ENCODE measurements at places on chromosomes 12 and 14. TPM values are rescaled to one million over a fixed set of nuclear protein-coding genes. Genes with fewer than 3 reads are reported as not detected.

The ABHD4 gene
- polyA plus RNA-seq = 9.7 TPM

The ABHD12B gene
- polyA plus RNA-seq = not detected

The ASB8 gene
- polyA plus RNA-seq = 88.7 TPM

The TCL1B gene
- polyA plus RNA-seq = 30.7 TPM

The ERC1 gene
- polyA plus RNA-seq = 18.1 TPM

The RDH5 gene
- not detected for polyA plus RNA-seq

The GPR137C gene
- not detected for polyA plus RNA-seq

The BDKRB2 gene
- not detected for polyA plus RNA-seq

The MON2 gene
- 19.3 TPM for polyA plus RNA-seq

The INHBC gene
- not detected for polyA plus RNA-seq

The RALGAPA1 gene
- polyA plus RNA-seq = 9.7 TPM

The TOGARAM1 gene
- polyA plus RNA-seq = 16.8 TPM

The ANKS1B gene
- not detected for polyA plus RNA-seq

The HOXC12 gene
- polyA plus RNA-seq = not detected
